ENCODE measurements at places on chromosomes 2 and 18. TPM values are rescaled to one million over a fixed set of nuclear protein-coding genes. Genes with fewer than 3 reads are reported as not detected.

POTEI gene
- total RNA-seq = not detected

UGT1A3 gene
- 7.6 TPM for total RNA-seq

CYTIP gene
- total RNA-seq = 4.0 TPM

POTEC gene
- not detected for total RNA-seq

FAM228A gene
- total RNA-seq = not detected

MROH2A gene
- total RNA-seq = 2.1 TPM

FAM237A gene
- not detected for total RNA-seq

CKAP2L gene
- total RNA-seq = 4.3 TPM

ETAA1 gene
- total RNA-seq = 8.0 TPM

PLEKHH2 gene
- 1.7 TPM for total RNA-seq

MARCO gene
- 23.7 TPM for total RNA-seq

EVA1A gene
- total RNA-seq = 2.3 TPM

PRKAG3 gene
- total RNA-seq = not detected

RBFA gene
- 36.0 TPM for total RNA-seq

NETO1 gene
- not detected for total RNA-seq

ZAP70 gene
- 7.8 TPM for total RNA-seq

SF3B6 gene
- total RNA-seq = 124 TPM

TYW5 gene
- total RNA-seq = 3.4 TPM

PCARE gene
- not detected for total RNA-seq

KIAA2012 gene
- not detected for total RNA-seq

RPRD1A gene
- total RNA-seq = 52.5 TPM

CAMKMT gene
- total RNA-seq = 5.7 TPM

APOB gene
- 0.04 TPM for total RNA-seq

NAT8 gene
- total RNA-seq = not detected

SCYGR6 gene
- total RNA-seq = not detected

TUBA4B gene
- total RNA-seq = not detected

CCBE1 gene
- total RNA-seq = 0.34 TPM

Data from esophagus squamous epithelium (tissue), 5 donors.